ENCODE measurements at places on chromosomes 1 and 21.
A peak's percentile ranks its signal among the peaks of the same experiment; 100 is the strongest.

DNA sequence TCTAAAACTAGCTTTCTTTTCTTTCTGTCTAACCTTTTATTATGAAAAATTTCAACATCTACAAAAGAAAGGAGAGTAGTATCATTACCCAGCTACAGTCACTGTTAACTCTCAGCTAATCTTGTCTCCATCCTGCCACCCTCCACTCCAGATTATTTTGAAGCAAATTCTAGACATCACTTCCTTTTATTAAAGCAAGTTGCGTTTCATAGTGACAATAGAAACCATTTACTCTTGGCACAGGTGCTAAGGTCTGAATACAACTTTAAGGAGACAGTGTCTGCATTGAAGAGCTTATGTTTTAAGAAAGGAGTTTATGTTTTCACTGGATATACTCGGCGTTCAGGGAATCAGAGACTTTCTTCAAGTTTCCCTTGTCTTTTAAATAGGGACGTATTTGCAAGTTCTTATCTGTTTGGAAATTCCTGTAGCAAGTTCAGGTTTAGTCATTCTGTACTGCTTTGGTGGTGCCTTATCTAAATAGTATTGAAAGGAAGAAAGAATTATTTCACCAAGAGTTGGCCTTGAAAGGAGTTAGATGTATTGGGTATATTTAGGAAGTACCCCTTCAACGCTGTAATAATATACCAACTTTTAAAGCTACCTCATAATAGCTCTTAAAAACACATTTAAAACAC lies 42.7 kb downstream of the ITSN1 start:
- DNase-seq, result no peak

DNA sequence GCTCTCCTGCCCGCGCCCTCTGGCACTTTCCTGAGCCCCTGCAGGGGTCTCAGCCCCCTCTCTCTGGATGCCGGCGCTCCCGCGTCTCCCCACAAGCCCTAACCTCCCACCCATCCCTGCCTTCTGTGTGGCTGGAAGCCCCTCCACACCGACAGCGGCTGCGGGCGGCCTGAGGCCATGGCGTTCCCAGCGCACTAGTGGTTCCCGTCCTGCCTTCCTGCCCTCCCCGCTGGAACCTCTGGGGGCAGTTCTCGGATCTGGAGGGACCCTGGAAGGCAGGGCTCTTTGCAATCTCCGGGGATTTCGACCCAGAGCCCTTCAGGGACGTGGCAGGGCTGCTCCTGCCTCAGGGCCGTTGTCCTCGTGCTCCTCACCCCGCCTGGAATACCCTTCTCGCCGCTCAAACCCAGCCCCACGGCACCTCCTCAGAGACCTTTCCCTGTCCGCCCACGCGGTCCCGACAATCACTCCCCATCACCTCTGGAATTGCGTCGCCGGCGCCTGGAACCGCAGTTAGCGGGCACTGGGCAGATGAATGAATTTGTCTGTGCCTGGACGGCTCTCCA lies 493 bp upstream of the ESPN start:
- DNase-seq, result no peak

GRCh38 chr1:184409011-184409410 lies 22.2 kb downstream of the C1orf21 start:
- DNase-seq, result no peak

DNA sequence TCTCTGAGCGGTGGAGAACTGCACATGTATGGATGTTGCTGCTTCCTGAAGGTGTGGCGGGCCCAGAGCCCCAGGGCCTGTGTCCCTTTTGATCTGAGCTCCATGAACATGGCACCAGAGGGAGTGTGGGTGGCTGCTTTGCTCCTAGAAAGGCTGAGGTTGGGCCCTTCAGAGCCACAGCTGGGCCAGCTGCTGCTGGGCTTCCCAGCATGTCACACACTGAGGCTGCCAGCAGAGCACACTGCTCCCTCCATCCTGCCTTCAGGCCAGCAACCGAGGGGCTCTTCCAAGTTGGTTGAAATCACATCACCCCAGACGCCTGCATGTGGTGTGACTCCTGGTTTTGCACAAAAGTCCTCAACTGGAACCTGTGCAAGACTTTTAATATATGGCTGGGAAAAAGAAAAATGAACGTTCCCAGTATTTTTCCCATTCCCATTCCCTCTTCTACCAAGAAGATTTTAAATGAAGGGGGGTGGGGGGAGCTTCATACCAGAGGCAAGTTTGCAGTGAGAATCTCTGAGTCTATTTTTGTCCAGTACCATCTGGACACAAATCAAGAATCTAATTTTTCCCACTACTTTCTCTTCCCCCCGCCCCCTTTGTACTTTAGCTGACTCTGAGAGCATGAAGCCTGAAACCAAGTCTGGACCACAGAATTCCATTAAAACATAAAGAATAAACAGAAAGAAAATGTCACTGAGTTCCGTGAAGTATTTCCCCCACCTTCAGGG lies 26.2 kb upstream of the NGF start:
- no peak for DNase-seq

GRCh38 chr1:116417678-116418077 lies 44.6 kb downstream of the ATP1A1 start:
- DNase-seq, result no peak

DNA sequence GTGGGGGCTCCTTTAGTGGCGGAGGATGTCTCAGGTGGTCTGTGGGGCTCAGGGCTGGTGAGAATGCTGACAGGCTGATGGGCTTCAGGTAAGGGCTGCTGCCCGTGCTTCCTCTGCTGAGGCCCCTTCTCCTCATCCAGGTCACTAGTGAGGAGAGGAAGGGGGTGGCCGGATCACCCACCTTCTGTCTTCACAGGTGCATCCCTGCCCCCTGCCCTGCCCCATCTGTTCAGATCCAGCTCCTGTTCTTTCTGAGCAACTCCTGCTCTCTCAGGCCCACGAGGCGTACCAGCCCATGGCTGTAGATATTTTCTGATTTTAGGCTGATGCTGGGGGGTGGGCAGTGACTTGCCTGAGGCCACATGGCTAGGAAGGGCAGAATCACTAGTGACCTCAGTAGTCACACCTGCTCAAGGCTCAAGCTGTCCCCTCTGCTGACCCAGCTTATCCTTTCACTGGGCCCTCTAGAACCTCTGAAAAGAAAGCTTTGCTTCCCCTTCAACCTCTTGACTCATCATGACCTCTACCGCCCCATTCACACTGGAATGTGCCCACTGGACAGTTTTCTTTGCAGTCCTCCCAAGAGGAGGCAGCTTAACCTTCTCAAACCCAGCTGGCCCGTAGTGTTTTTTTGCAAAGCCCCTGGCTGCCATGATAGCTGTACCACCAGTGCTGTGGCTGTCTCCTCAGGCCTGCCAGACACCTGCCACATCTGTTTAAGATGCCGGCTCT lies 14.8 kb downstream of the DCST2 start:
- DNase-seq, result no peak

GRCh38 chr1:7552402-7552801 lies 218.7 kb upstream of the VAMP3 start:
- no peak for DNase-seq

GRCh38 chr1:230778916-230779590 lies 31.9 kb downstream of the CAPN9 start:
- DNase-seq, result no peak

- no peak for DNase-seq
Observed at GRCh38 chr1:67610450-67610849, 74.6 kb upstream of the GADD45A start.

- DNase-seq, result no peak
Observed at GRCh38 chr21:15249285-15249993, 184.6 kb upstream of the NRIP1 start.

DNA sequence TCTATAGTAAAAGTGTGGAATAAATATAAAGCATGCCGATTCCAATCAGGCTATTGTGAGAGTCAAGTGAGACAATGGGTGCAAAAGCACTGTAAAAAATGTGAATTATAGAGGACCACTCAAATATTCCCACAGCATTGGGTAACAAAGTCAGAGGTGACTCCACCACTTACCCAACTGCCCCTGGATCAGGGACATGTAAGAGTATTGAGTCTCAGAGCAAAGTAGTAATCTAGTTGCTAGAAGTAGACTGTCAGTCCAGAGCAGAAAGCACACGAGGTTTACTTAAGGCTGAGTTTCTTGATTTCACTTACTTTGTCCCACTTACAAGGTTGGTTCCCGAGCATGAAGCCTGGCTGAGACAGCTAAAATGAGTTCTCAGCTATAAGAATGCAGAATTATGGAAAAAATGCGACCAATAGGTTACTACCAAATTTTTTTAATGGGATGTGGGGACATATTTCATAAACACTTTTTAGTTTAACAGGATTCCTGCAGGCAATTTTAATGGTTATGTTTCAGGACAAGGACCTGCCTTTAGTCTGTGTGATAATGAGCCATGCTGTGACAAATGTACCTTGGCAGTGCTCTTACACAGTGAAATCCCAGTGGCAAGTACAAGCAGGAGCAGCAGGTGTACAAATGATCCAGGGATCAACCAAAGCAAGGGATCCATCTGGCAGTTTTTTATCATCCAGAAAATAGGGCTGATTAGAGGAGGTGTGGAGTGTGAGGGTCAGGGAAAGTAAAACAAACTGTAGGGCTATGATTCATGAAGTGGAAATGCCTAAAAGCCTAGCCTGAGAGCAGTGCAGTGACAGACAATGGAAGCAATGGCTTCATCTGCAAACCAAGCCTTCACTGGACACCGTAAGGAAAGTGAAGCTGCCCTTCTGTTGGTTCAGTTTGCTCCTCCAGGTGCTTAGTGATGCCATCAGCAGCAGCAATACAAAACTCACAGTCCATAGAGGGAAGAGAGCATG lies 156.2 kb upstream of the SPAG17 start:
- DNase-seq, result no peak

DNA sequence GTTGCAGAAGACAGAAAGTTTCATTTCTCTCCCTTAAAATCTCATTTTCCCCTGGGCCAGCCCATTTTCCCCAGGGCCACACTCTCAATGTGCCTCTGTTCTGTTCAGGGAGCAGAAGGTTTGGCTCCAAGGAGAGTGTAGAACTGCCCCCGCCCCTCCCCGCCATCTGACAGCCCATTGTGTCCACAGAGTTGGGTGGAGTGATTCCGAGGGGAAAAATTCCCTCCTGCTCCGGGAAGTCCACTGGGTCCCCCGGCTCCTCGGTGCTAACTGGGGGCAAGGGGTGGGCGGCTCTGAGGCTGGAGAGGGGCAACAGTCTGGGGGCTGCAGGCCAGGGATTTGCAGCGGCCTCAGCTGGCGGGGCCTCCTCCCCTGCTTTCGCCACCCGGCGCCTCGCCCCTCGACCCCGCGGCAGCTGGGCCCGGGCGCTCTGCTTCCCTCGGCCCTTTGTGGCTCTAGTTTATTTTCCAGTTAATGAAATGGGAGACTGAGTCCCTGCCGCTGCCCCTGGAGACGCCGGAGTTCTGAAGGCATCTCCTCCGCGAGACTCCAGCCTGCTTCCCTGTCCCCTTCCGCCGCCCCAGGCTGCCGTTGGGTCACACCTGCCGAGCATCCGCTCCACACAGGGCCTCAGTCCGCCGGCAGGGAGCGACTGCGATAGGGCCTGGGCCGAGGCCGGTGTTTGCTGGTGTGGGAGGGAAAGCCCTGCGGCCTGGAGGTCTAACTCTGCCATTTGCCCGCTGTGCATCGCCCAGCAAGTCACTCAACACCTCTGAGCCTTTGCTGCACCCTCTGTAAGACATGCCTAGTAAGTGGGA lies 14.7 kb upstream of the KIRREL1 start:
- DNase-seq, result no peak

GRCh38 chr1:68819190-68819829 lies 322.4 kb upstream of the DEPDC1 start:
- DNase-seq, result no peak

GRCh38 chr1:162753001-162753658 lies 37.4 kb upstream of the HSD17B7 start:
- DNase-seq, result no peak

- DNase-seq, result peak; percentile 11
Observed at GRCh38 chr1:219660666-219661463, 48.0 kb upstream of the ZC3H11B start.

DNA sequence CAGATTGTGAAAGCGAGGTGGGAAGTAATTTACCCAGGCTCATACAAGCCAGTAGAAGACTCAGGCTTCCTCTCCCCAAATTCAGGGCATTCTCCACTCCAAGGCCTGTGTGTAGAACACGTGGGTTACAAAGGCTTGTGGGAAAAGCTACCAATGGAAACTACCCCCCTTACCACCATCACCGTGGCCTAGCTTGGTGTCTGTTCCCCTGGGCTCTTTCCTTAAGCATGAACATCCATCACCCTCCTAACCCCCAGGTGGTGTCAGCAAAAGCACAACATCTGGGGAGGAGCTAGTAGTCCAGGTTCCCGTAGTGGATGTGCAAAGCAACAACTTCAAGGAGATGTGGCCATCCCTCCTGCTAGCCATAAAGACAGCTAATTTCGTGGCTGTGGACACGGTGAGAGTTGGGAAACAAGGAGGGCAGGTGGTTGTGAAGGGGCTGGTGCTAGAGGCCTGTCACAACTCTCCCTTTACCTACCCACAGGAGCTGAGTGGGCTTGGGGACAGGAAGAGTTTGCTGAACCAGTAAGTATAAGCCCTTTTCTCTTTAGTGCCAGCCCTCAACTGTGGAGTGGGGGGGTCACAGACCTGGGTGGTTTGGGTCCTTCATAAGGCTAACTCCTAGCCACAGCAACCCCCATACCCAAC lies 701 bp upstream of the MUTYH start:
- DNase-seq, result no peak

- DNase-seq, result no peak
Observed at GRCh38 chr21:41634211-41634694, 126.3 kb upstream of the TMPRSS2 start.

GRCh38 chr21:38319781-38320180 lies 63.0 kb downstream of the KCNJ15 start:
- no peak for DNase-seq

DNA sequence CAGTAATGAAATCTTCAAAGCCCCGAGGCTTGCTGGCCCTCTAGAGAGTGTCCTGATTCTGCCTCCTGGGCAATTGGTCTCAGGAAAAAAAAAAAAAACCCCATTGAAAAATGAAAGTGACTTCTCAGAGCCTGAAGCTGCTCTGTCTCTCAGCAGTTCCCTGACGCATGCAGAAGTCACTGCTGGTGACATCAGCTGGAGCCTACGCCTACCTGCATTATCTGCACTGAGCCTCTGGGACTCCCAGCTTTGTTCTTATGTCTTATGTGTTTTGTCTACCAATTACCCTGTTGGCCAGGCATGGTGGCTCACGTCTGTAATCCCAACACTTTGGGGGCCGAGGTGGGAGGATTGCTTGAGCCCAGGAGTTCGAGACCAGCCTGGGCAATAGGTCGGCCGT lies 10.1 kb upstream of the SLC25A33 start:
- DNase-seq, result no peak

- no peak for DNase-seq
Observed at GRCh38 chr1:19067912-19068638, 111.6 kb upstream of the IFFO2 start.

GRCh38 chr1:204127597-204128242 lies 24.1 kb downstream of the ETNK2 start:
- DNase-seq, result no peak

GRCh38 chr21:26965040-26965906 lies 1.6 kb downstream of the ADAMTS5 start:
- DNase-seq, result no peak

- DNase-seq, result no peak
Observed at GRCh38 chr1:235995511-235995910, 69.4 kb downstream of the NID1 start.

- no peak for DNase-seq
Observed at GRCh38 chr1:54272134-54272533, 72.2 kb downstream of the MRPL37 start.

- peak; percentile 44 for DNase-seq
Observed at GRCh38 chr1:52552236-52552504, 722 bp downstream of the TUT4 start.

All from stimulated activated CD4-positive, alpha-beta T cell treated with anti-CD3 and anti-CD28 coated beads, Interleukin-12 subunit alpha, Interleukin-12 subunit beta, amount 100 ng/mL, for 4 hours (primary cell).